ENCODE measurements at places on chromosomes 12 and 14.

GRCh38 chr14:96852823-96853422 lies 55.7 kb downstream of the VRK1 start:
- DNase-seq = peak; percentile 43

- no peak for DNase-seq
Measured at GRCh38 chr14:89911010-89911919, 43.3 kb downstream of the EFCAB11 start.

DNA sequence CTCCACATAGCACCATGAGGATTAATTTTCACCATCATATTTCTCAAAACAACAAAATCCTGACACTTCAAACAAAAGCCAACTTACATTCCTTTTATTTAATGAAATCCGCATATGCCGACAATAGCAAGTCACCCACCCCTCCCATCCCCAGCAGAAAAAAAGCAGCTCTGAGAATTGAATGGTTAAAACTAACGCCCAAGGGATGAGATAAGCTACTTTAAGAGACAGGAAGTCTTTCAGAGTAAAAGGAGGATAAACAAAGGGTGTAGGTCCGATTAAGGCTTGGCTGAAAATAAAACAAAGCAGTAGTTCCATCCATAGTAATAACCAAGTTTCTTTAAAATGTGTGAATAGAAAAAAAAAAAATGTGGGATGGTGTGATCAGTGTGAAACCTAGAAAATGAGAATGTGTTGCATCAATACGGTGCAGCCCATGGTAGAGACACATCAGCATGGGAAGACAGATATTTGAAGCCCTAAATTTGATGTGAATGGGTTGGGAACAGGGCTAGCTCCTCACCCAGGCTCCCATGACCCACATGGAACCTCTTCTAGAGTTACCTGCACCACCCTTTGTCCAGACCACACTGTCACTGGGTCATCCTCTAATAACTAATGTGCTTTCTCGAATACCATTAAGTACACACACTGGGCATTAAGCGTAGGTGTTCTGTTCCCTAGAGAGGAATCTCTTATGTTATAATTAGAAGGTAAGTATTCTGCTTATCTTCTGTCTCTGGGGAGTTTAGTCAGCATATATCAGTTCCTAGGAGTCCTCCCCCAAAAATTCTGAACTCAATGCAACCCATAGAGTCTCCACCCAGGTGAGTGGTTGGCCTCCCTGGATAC lies 31.7 kb downstream of the RTRAF start:
- DNase-seq = no peak

DNA sequence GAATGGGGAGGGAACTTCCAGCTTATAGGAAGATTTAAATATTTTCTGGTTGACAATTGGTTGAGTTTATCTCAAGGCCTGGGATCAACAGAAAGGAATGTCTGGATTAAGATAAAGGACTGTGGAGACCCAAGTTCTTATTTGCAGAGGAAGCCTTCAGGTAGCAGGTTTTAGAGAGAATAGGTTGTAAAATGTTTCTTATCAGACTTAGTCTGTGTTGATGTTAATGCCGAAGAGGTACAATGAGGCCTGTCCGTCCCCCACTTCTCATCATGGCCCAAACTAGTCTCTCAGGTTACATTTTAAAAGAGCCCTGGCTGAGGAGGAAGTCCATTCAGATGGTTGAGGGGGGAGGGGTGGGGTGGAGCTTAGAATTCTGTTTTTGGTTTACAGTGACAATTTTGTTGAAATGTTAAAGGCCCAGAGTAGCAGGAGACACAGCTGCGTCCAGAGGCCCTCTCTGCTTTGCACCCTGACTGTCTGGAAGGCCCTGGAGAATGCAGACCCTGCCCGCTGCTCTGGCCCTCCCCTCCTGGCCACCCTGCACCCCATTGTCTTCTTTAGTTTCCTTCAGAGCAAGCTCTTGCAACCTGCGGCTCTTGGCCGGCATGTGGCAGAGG lies 672.5 kb upstream of the TMEM132C start:
- DNase-seq = no peak

- DNase-seq = peak; percentile 43
Measured at GRCh38 chr14:64501411-64502171, 2.0 kb downstream of the ZBTB25 start.

DNA sequence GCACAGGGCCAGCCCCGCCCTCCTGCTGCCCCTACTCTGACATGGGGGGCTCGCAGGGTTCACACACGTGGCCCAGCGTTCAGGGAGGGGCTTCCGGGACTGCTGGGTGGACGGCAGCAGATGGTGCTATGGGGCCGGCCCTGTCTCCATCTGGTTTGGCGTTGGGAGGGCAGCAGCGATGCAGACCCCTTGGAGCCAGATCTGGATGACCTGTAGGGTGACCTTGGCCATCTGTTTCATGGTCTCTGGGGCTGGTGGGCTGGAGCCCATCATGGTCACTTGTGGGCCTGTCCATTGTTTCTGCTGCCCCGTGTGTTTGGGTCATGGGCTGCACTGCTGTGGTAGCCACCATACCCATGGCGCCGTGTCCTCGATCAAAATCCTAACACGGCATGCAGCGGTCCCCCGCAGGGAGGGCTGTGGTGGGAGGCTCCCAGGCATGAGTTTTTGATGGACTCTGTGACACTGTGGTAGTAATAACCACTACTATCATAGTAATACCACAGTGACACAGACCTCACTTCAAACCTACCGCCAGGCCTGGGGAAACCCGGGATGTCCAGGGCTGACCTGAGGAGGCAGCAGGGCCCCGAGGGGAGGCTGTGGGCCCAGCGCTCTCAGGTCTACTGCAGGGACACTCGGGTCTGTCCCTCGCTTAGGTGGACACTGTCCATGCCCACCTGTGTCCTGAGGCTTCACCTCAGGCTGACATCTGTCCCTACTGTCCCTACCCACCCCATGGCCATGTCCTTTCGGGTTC lies 359.4 kb downstream of the TMEM121 start:
- DNase-seq = no peak

GRCh38 chr12:100468126-100468525 lies 5.5 kb upstream of the NR1H4 start:
- no peak for DNase-seq

DNA sequence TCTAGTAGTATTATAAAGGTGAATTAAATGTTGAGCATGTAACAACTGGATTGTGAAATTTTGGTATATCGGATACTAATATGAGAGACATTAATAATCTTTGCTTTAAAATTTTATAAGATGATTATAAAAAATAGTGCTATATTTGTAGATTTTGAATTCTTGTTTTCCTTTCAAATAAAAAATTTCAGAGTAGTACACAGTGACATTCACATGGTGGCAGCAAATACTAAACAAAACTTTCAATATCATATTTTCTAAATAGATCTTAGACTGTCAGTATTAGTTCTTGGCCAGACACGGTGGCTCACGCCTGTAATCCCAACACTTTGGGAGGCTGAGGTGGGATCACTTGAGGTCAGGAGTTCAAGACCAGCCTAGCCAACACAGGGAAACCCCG lies 166.0 kb downstream of the NAV3 start:
- DNase-seq = no peak

GRCh38 chr12:11581179-11581755 lies 68.2 kb upstream of the ETV6 start:
- DNase-seq = peak; percentile 83

- DNase-seq = peak; percentile 78
Measured at GRCh38 chr12:56029666-56030293, 8.9 kb downstream of the IKZF4 start.

DNA sequence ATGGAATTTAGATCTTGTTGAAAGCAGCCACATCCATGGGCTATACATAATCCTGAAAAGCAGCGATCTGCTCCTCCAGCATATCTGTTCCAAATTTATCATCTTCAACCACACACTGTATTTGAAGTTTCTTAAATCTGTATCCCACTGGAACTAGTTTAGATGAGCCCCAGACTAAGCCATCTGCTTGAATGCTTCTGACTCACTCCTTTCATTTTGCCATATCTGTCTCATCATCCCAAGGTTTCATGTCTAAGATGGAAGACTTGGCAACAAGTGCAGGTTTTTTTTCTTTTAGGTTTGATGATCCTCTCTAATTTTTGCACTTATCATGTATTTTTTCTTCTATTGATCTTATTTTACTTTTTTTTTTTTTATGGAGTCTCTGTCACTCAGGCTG lies 54.4 kb upstream of the TMEM263 start:
- DNase-seq = peak; percentile 11

GRCh38 chr14:42149609-42150261 lies 543.1 kb downstream of the LRFN5 start:
- DNase-seq = peak; percentile 2

GRCh38 chr12:40137252-40137651 lies 31.4 kb upstream of the SLC2A13 start:
- DNase-seq = no peak

- DNase-seq = no peak
Measured at GRCh38 chr14:31164115-31164514, 43.5 kb downstream of the HECTD1 start.

- DNase-seq = no peak
Measured at GRCh38 chr12:48775991-48776649, 12.8 kb downstream of the ADCY6 start.

- DNase-seq = peak; percentile 54
Measured at GRCh38 chr12:2052826-2053678, at the start of gene CACNA1C. Gene CACNA1C (plus strand): TSS chr12:2052987. CDS start chr12:2053563, 576 bp downstream.

- DNase-seq = no peak
Measured at GRCh38 chr12:90027889-90028634, 319.4 kb upstream of the ATP2B1 start.

DNA sequence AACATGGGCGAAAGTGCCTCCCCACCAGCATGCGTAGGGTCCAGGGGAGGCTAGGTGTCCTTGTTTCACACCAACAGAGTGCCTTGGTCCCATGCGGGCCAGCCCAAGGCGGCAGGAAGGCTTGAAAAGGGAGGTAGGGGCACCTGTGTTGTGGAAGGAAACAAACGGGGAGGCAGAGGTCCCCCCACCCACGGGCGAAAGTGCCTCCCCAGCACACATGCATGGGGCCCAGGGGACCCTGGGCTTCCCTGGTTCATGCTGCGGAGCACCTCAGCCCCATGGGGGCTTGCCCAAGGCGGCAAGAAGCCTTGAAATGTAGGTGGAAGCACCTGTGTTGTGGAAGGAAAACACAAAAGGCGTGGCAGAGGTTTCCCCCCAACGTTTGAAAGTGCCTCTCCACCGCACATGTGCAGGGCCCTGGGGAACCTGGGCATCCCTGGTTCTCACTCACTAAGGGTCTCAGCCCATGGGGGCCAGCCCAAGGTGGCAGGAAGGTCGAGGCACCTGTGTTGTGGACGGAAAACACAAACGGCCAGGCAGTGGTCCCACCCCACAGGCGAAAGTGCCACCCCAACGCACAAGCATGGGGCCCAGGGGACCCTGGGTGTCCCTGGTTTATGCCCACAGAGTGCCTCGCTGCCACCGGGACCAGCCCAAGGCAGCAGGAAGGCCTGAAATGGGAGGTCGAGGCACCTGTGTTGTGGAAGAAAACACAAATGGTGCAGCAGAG lies 374.7 kb downstream of the ALG10 start:
- no peak for DNase-seq

DNA sequence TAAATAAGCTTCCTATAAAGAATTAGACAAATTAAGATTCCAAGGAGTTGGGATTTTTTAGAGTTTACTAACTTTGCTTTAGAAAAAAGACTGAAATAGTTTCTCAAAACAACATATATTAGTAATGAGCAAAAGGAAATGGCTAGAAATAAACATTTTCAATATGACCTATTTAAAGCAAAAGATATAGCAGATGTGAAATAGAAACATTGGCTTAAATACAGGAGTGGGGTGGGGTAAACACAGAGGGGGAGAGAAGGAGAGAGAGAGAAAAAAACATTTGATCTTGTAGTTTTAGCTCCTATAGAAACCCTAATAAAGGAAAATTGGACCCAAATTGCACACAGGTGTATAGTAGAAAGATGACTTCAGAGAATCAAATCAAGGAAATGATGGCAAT lies 794.5 kb downstream of the MED13L start:
- DNase-seq = no peak

GRCh38 chr14:52265253-52265652 lies 2.2 kb upstream of the PTGDR start:
- no peak for DNase-seq
